ENCODE measurements at places on chromosomes 12 and 14. TPM values are rescaled to one million over a fixed set of nuclear protein-coding genes. Genes with fewer than 3 reads are reported as not detected.

- no peaks in the 10 kb centered on the region for H3K27me3 ChIP-seq
- no peak for DNase-seq
- no peak overlapping the region for H3K4me3 ChIP-seq
- H3K27ac ChIP-seq = no peak overlapping the region
- H3K36me3 ChIP-seq = no peaks in the 10 kb centered on the region
Measured at GRCh38 chr14:49287004-49287403, 299.2 kb downstream of the RPS29 start.

DNA sequence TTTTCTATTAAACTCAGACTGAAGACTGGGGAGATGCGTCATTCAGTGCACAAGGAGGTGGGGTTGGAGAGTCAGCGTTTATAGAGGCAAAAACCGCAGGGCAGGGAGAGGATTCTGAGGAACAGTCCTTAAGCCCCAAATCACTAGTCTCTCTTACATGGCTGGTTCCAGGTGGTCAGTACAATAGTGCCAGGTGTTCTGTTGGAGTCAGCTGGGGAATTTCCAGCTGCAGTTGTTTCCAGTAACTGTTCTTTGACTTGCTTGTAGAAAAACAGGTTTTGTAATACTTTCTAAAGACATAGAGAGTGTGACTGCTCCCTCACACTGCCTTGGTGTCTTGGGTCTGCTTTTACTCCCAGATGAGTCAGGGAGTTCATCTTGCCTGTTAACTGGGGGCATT lies 192.2 kb downstream of the TMTC3 start:
- H3K4me1 ChIP-seq = no peaks in the 10 kb centered on the region
- H3K27me3 ChIP-seq = no peaks in the 10 kb centered on the region
- H3K4me3 ChIP-seq = no peak overlapping the region
- H3K36me3 ChIP-seq = no peaks in the 10 kb centered on the region

- DNase-seq = no peak
- H3K27me3 ChIP-seq = no peaks in the 10 kb centered on the region
- no peak overlapping the region for H3K4me3 ChIP-seq
Measured at GRCh38 chr12:30108666-30109065, 324.9 kb upstream of the TMTC1 start.

The C1S gene
- 13.4 TPM for total RNA-seq

The AQP6 gene
- total RNA-seq = 0.20 TPM

The GPR132 gene
- total RNA-seq = 3.3 TPM

DNA sequence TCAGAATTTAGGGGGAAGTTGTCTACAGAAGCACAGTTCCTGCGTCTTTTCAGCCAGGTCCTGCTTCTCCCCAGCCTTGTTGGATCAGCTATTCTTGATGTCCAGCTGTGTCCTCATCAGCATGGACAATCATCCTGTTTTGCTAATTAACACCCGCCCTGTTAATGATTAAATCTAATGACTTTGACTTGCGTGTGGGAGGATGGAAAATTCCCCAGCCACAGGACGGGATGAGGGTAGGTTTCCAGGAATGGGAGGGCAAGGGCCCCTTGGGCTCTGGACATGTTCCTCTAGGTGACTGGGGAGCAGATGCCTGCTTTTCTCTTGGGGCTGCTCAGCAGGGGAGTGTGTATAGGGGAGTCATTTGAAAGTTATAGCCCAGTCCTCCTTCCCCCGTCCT lies 5.3 kb upstream of the PPP1R1A start:
- peaks cover 8% of the 10 kb centered on the region for H3K4me1 ChIP-seq
- H3K27ac ChIP-seq = no peak overlapping the region
- no peaks in the 10 kb centered on the region for H3K36me3 ChIP-seq
- no peak overlapping the region for H3K4me3 ChIP-seq
- no peak for DNase-seq
